Kasumi-1 (cell line): ENCODE measurements at places on chromosomes 4 and X.
A peak's percentile ranks its signal among the peaks of the same experiment; 100 is the strongest.

DNA sequence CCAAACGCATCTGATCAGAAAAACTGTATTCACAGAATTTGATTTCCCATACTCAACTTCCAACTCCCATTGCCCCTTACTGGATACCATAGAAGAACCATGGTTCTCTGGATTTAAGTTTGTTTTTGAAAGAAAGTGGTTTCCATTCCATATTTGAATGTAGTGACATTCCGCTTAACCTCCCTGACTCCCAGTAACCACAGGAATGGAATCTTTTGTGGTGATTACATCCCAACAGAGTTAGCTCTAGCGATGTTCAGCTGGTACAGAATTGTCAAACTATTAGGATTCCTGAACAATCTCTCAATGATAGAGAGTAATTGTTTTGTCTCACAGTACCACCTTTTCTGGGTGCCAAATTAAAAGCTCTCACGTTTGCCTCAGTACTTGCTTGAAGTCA lies 1.7 kb downstream of the NUDT10 start:
- no peak for DNase-seq

GRCh38 chr4:118767109-118767508 lies 68.8 kb downstream of the SEC24D start:
- no peak for DNase-seq

DNA sequence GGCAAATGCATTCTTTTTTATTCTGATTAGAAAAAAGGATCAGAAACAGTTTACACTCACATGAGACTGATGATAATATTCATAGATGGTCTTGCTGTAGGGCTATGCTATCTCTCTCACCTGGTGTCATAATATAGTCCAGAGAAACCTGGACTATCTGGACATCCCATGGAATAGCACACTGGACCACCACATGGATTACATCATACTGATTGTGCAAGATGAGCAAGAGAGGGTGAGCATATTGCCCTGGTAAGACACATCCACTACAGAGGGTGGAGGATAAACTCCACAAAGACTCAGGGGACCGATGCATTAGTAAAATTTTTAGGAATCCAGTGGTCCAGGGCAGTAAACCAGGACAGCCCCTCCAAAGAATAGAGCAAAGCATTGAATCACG lies 8.2 kb downstream of the SYN1 start:
- DNase-seq: no peak

GRCh38 chr4:83548151-83548905 lies 12.4 kb downstream of the GPAT3 start:
- DNase-seq: no peak

- no peak for DNase-seq
These were observed 199.9 kb downstream of the ENOX2 start for GRCh38 chrX:130702867-130703707.

GRCh38 chr4:121227341-121227792 lies 63.2 kb upstream of the TNIP3 start:
- DNase-seq: no peak

GRCh38 chr4:89640620-89641366 lies 196.2 kb downstream of the SNCA start:
- DNase-seq: no peak

DNA sequence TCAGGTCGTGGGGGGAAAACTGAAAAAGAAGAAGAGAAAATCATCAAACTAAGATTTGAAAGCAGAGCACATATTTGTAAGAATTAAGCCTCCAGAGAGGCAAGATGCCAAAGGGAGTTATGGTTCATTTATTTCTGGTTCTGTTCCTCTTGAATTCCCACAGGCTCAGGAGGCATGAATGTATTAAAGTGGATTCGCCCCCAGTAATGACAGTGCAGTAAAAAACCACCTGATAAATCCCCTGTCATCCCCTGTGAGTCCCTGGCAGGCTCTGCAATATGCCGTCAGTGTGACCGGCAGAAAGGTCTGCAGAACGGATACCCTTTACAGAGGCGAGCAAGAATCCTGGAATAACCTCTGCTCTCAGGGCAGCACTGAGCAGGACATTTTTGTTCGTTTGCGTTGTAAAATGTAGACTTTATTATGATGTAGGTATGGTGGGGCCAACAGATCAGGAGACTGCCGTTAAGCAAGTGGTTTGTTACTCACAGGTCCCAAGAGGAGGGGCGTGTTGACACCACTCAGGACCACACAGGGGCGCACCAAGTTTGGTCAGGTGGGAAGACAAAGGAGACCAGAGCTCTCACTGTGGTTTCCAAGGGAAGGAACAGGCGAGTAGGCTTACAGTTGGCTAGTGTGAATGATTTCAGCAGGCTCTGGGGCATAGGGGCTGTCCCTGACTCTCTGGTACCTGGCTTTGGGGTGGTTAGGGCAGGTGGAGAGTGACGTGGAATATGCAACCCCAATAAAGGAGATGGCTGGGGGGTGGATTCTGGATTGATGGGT lies 75.3 kb downstream of the DHRSX start:
- no peak for DNase-seq

- no peak for DNase-seq
These were observed 338 bp upstream of the KLHL2 start for GRCh38 chr4:165207016-165207430.

DNA sequence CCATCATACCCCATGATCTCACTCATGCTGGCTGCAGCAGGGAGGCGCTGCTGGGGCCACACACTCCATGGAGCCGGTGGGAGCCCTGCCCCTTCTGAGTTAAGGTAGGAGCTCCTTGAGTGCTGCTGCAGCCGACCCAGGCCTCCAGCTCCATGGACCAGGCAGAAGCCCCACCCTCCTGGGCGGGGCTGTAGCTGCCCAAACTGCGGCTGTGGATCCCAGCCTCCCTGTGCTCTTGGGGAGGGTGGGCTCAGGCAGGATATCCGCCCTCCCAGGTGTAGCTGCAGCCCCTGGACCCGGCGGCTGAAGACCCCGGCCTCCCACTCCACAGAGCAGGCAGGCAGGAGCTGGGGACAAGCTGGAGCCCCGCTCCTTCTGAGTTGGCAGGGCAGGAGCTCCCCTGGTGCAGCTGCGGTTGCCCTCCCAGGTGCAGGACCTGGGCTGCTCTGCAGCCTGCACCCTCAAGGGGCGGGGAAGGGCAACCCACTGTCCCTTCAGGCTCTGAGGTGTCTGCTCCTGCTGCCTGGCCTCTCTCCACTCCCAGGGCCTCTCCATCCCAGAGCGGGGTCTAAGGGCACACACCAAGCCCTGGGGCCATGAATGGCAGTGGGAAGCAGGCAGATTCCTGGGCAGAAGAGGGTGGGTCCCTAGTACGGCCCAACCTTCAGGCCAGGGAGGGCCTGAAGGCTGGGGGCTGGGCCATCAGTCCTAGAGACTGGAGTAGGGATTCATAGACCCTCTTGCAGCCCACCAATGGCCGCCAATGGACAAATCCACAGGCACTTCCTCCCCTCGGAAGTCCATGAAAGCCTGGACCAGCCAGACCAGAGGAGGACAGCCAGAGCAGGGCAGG lies 466.1 kb downstream of the DTHD1 start:
- no peak for DNase-seq

DNA sequence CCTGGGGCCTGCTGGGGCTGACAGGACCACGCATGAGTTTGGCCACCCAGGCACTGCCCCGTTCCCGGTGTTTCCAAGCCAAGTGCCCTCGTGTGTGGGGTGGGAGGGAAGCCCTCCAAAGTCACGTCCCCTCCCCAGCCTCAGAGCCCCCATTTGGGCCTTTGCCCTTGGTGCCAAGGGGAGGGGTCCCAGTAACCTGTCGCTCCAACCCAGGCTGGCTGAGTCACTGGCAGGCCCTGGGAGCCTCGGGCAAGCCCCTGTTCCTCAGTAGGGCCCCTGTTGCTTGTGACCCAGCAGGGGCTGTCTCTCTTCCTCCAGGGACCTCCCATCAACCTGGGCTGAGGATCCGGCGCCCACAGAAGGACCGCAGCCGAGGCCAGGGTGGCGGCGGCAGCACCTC lies 10.7 kb upstream of the HAUS7 start:
- no peak for DNase-seq

- no peak for DNase-seq
These were observed 47.4 kb upstream of the GPM6B start for GRCh38 chrX:13864264-13864663.

DNA sequence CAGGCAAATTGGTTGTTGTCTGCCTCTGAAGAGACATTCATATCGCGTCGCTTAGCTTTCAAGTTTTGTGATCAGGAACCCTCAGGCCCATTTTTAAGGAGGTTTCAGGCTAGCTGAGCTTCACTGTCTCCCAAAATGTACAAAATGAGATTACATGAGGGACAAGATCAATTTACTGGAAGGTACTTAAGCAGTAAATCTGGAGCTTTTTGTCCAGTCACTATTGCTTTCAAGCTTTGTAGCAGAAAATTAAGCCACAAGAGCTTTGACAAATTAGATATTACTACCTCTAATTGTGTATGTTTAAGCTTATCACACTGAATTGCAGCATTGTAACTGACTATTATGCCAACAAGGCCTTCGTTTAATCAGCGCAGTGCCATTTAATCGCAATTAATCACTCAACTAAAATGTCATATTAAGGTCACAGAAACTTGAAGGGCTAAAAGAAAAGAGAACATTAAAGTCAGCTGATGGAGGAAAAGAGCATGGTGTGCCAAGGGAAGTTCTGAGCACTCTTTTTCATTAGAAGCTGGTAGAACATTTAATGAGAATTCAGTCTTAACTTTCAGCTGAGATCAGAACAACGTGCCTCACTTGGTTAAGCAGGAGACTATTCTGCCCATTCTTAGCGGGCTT lies 353.0 kb downstream of the FBXO8 start:
- no peak for DNase-seq

GRCh38 chrX:39017716-39018115 lies 216.5 kb downstream of the MID1IP1 start:
- no peak for DNase-seq

DNA sequence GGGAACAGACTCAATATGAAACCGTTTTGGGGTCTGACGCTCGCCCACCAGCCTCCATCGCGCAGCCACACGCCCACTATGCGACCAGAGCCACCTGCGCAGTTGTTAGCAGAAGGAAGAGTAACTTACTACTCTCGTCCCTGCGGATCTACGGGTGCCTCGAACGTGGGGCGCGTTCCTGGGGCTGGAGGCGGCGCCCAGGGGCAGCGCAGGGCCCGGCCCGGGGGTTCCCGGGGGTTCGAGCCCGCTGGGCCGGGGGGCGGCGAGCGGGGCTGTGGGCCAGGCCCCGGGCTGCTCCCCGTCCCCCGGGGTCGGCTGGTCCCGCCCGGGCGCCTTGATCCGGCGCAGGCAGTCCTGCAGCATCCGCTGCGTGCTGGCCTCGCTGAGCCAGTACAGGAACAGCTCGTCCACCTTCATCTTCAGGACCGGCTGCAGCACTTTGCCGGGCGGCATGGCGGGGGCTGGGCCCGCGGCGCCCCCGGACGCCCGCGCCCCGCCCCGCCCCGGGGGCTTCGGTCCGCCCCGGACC lies 404 bp downstream of the PPP2R3B start:
- DNase-seq: no peak

DNA sequence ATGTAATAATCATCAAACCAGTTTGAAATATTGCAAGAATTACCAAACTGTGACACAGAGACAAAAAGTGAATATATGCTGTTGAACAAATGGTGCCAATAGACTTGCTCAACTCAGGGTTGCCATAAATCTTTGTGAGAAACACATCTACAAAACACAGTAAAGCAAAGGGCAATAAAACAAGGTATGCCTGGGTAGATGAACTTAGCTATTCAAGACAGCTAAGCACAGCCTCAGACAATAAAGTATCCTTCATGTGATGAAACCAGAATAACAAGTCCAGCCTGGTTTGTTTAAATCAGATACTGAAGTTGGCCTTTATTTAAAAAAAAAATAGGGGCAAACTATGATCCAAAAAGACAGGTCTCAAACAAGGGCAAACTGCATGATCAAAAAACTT lies 19.2 kb downstream of the LAMTOR3 start:
- no peak for DNase-seq

DNA sequence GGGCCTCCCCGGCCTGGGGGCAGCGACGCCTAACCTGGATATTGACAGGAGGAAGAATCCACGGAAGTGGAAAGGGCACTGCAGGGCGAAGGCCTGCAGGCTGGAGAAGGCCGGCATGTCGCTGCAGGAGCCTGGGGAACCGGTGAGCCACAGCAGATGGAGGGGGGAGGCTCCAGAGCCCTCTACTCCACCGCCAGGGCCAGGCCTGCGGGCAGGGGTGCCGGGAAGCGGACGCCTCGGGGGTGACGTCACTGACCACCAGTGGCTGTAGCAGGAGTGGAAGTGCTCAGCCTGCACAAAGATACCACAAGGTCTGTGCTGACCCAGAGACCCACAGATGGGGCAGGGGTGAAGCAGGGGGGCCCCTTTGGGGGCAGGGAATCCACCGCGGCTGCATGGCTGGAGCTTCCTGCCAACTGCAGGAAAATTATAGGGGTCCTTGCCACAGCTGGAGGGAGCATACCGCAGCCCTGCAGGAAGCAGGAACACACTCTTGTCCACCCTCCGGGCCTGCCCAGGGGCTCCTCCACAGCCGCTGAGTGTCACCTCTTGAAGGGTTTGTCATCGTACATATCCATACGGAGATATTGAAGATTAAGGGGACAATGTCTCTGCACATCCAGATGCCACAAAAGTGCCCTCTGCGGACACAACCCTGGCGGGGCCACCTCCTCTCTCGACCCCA lies 7.6 kb upstream of the HTRA3 start:
- no peak for DNase-seq

DNA sequence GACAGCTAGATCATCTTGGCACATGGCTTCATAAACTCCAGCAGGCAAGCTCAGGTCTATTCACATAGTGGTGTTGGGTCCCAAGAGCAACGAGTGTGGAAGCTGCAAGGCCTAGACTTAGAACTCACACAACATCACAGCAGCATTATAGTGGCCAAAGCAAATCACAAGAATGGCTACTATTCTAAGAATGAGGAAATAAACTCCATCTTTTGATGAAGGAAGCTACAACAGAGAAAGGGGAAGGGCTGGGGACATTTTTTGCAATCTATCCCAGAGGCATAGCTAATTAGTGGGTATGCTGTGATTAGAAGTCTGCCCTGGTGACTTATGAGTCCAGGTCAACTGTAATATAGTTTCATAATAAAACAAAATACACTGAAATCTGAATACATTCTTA lies 42.9 kb upstream of the TAB3 start:
- DNase-seq: no peak

GRCh38 chrX:115174548-115174947 lies 14.7 kb upstream of the RBMXL3 start:
- no peak for DNase-seq

DNA sequence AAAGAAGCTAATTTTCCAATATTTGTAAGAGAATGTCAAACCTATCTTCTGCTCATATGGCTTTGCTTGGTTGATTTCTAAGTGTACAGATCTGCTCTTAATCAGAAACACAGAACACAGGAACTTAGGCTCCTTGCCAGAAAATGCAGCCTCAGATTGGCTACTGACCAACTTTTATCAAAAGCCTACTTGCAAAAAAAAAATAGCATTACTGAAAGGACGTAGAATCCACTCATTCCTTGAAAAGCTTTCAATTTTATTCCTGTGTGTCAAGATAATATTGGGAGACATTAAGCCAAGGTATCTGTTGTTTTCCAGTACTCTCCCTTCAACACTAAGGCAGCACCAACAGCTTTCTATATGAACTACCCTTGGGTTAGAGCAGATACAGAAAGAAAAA lies 127.6 kb upstream of the INTU start:
- peak; percentile 4 for DNase-seq

DNA sequence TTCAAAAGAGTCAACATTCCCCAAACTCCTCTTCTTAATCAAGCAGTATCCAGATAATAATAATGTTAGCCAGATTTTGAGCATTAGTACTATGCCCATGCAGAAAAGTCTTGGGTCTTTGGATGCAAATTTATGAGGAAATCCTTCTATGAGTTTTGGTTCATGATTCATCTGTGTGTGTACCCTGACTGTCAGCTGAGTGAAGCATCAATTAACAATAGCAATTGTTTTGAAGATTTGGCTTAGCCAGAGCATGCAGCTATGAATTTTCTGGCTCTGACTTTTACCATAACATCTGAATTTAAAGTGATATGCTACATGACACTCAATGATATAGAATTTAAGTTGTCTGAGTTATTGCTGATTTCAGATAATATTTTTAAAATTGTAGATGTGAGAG lies 145.8 kb downstream of the KLHL4 start:
- no peak for DNase-seq
